ENCODE measurements at places on chromosomes 3 and 15.

- DNase-seq = no peak
These were observed 91.5 kb downstream of the CERS3 start for GRCh38 chr15:100437261-100437660.

- no peak for DNase-seq
These were observed 20.0 kb downstream of the SLC27A2 start for GRCh38 chr15:50202003-50202402.

DNA sequence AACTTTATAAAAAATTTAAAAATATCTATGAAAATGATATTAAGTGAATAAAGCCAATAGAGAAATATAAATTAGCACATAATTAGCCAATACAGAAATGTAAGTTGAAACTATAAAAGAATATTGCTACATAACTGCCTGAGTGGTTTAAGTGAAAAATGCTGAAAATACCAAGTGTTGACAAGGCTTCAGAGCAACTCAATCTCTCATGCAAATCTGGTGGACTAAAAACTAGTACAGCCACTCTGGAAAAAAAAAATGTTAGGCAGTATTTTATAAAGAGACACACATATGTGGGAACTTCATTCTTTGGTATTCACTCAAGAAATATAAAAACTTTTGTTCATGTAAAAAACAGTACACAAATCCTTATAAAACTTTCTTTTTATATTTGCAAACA is 833.7 kb upstream of the ROBO1 start:
- no peak for DNase-seq

DNA sequence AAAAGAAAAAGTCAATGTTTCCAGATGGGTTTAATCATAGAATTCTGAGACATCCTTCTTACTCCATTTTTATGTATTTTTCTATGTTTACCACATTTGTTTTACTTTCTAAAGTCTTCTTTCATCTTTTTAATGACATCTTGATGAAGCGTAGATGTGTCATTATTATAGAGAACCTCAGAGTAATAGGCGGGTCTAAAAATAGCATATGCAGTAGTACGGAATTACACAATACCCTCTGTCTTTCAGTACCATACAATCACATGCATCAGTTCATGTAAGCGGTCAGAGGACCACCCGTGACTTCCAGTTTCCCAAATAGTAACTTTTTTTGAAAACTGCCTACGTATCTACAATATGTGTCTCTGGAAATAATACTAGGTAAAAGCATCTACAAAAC is 224.0 kb downstream of the PLOD2 start:
- no peak for DNase-seq

- no peak for DNase-seq
These were observed 2.5 kb downstream of the OSBPL10 start for GRCh38 chr3:31978553-31978952.

- no peak for DNase-seq
These were observed 17.6 kb downstream of the ACAD11 start for GRCh38 chr3:132641837-132642538.

All from activated naive CD4-positive, alpha-beta T cell (primary cell).